Activated T-cell treated with anti-CD3 and anti-CD28 coated beads for 24 hours (primary cell): ENCODE measurements at places on chromosomes 16 and 17.
A peak's percentile ranks its signal among the peaks of the same experiment; 100 is the strongest.

GRCh38 chr17:81027038-81027437 lies 7.9 kb upstream of the BAIAP2 start:
- no peak for DNase-seq

GRCh38 chr17:28446716-28447395 lies 26.6 kb upstream of the SLC13A2 start:
- no peak for DNase-seq

DNA sequence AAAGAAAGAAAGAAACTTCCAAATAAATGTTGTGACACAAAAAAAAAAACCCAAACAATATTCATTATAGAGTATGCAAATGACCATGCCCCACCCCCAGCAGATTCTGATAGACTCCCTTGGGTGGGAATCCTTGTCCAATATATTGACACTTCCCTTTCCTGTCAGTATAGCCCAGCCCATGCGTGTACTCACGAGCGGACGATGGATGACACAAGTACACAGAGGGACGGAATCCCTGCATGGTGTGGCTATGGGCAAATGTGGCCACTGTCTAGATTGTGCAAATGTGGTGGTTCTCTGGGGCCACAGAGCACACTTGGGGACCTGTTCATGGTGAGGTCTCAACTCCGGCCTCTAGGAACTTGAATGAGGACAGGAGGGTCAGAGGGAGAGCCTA lies 3.1 kb downstream of the RAB37 start:
- DNase-seq: no peak

GRCh38 chr17:74544991-74545842 lies 698 bp downstream of the CD300C start:
- DNase-seq: no peak

DNA sequence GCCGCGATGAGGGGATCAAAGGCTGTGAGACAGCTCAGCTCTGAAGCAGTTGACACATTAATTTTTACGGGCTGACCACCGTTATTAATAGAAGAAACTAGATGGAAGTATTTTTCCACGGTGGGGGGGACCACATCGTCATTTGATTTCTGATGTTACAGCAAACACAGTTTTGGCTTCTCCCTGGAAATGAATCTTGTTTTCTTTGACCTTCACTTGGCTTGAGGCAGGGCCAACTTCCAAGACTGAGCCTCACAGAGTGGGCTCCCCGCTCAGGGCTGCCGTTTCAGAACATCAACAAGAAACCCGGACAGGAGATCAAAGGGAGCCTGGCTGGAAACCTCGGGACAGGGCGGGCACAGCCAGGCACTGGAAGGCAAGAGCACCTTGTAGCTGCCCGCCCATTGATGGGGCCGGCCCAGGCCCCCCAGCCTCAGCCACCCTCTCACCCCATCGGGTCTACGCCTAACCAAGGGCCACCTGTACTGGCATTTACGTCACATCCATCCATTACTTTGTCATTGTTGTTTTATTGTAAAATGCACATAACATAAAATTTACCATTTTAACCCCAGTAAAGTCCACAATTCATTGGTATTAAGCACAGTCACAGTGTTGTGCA lies 124.6 kb downstream of the C16orf95 start:
- no peak for DNase-seq

DNA sequence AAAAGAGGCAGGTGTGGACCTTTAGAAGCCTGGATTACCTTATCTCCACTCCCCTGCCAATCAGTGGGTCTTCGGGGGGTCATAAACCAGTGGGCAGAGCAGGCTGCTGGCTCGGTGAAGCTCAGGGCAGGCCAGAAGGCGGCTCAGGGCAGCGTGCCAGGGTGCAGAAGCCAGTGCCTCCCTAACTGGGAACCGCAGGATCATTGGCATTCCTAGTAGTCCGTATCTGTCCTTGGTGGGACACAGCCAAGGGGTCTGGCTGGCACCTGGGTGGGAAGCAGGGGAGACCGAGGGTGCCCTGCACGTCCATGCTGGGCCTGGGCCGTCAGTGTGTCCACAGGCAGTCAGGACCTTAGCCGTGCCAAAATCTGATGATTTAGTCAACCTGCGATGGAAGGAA lies 76.8 kb downstream of the SEC14L1 start:
- no peak for DNase-seq

GRCh38 chr17:75124041-75124818 lies 7.3 kb downstream of the NT5C start:
- DNase-seq: peak; percentile 46

DNA sequence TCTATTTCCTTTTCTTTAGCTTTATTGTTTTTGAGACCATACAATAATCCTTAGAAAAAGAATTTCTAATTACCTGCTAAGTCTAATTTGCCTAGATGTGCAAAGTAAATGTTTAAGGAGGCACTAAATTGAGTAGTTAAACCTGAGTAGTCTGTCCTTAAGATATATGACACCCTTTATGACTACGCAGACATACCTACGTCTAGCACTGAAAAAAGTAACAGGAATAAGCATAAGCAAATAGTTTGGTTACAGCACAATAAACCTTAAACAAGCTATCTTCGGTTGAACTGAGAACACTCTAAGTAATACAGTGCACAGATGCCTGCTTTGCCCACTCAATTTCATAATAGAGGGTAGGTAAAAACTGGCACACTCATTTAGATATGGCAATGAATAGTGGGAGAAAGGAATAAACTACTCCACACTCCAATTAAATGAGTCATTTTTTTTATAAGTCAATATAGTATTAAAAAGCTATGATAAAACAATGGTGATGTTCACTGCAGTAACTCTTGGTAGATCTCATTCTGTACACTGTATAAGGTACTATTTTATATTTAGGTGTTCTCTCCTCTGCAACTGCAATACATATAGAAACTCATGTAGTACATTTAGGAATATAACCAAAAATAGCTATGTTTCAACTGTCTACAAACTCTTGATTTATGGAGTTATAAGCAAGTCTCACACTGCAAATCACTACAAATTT lies 19.7 kb upstream of the INTS2 start:
- no peak for DNase-seq

GRCh38 chr17:37174205-37174604 lies 201.6 kb upstream of the C17orf78 start:
- DNase-seq: no peak

DNA sequence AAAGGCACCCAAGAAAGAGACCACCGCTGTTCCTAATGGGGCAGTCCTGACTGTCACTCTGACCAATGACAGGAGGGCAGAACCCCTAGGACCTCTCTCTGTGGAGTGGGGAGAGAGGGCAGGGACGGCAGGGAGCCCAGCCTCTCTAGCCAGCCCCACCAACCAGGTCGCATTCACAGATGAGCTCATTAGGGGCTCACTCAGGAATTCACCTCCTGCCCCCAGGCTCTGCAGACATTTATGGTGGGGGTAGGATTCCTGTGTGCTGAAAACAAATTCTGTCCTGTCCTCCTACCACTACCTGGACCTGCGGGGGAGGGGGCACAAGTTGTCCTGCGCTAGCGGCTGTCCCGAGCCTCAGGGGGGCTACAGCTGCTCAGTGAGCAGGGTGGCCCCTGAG lies 27.7 kb upstream of the GPRC5C start:
- DNase-seq: no peak

- no peak for DNase-seq
Observed at GRCh38 chr17:62802561-62803205, 5.4 kb downstream of the MARCHF10 start.

- DNase-seq: no peak
Observed at GRCh38 chr17:12492450-12492849, 173.2 kb upstream of the MYOCD start.

- no peak for DNase-seq
Observed at GRCh38 chr17:45345554-45346215, 28.9 kb upstream of the MAP3K14 start.

DNA sequence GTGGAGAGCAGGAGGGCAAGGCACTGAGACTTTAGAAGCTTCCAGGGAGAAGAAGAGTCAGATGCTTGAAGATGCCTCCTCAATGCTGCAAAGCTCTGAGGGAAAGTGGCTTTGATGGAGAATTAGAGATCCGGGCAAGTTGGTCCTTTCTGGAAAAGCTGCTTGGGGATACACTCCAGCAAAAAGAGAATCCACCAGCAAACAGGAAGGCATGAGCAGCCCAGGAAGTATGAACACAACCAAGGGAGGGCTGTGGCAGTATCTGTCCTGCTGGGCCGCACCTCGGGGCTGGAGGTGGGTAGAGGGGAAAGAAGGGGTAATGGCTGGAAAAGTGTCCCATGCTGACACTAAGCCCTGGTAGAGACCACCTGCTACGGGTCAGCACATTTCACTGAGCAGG lies 5.3 kb downstream of the LMF1 start:
- no peak for DNase-seq

DNA sequence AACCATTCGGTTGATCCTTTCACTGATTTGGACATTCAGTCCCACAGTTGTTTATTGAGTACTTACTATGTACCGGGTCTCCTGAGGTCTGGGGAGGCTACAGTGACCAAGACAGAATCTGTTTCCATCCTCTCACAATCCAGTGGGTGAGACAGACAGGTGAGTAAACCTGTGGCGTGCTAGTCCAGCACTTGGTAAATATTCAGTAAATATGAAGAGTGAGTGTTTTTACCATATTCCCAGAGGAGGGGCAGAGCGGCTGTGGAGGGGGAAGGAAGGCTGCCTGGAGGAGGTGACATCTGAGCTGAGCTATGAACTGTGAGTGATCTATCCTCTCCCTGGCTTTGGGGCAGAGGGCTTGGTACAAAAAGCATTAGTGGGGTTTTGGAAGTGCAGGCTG lies 31.4 kb downstream of the CCR7 start:
- no peak for DNase-seq

DNA sequence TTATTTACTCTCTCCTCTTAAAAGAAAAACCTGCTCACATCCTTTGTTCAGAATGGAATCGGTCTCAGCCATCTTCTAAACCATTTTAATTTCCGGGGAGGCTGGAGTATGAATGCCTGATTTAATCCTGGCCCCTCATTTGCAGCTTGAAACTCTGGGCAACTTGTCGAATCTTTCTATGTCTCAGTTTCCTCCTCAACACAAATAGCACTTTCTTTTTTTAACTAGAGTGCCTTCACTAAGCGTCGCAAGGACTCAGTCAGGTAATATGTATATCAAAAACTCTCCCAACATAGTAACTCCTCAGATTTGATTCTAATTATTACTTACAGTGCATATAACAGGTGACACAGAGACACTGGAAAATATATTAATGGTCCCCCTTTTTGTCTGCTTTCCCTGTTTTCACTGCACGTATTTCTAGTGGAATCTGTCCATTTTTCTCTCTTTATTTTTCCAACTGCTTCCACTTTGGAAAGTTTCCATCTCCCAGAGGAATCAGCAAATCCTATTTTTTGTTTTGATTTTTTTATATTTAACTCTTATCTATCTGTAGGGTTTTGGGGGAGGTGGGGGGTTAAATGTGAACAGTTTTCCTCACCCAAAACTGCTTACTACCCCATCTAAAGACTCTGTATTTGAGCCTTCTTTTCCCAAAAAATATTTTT lies 18.6 kb downstream of the SNN start:
- no peak for DNase-seq

DNA sequence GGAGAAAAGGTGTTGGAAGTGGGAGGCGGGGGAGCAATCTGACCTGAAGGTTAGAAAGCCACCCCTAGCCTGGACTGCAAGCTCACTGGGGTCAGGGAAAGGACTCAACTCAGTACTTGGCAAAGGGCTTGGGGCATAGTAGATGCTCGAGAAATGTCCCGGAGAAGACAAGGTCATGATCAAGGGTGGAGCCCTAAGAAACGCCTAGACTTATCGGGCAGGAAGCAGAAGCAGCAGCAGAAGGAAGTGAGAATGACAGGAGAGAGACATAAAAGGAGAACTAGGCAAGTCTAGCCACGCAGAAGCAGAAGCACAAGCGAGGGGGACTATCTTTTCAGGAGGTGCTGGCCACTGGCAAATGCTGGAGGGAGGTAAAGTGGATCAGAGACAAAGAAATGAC lies 10.2 kb downstream of the COTL1 start:
- DNase-seq: no peak

DNA sequence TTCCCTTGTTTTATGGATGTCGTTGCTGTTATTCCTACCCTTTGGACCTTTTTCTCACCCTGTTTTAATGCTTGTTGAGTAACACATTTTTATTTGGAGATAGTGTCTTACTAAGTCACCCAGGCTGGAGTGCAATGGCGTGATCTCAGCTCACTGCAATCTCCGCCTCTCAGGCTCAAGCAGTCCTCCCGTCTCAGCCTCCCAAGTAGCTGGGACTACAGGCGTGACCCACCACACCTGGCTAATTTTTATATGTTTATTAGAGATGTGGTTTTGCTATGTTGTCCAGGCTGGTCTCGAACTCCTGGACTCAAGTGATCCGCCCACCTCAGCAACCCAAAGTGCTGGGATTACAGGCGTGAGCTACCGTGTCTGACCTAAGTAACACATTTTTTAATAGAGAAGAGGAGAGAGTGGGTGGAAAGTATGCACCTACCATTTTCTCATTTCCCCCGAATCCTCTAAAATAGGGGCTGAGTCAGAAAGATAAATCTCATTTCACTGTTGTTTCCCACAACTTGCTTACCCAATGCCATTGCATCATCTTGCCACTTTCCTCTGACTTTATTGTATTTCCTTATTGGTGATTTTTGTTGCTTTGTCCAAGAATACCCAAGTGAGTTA lies 7.0 kb downstream of the DHX40 start:
- DNase-seq: no peak

GRCh38 chr17:79607940-79608623 lies 2.8 kb downstream of the RBFOX3 start:
- no peak for DNase-seq

GRCh38 chr17:82989881-82990280 lies 89.5 kb upstream of the METRNL start:
- DNase-seq: no peak

- no peak for DNase-seq
Observed at GRCh38 chr16:78176435-78176834, 77.0 kb downstream of the WWOX start.

GRCh38 chr16:54284931-54285413 lies 1.6 kb downstream of the IRX3 start:
- DNase-seq: no peak

- no peak for DNase-seq
Observed at GRCh38 chr17:64110379-64111152, 19.4 kb downstream of the ERN1 start.

DNA sequence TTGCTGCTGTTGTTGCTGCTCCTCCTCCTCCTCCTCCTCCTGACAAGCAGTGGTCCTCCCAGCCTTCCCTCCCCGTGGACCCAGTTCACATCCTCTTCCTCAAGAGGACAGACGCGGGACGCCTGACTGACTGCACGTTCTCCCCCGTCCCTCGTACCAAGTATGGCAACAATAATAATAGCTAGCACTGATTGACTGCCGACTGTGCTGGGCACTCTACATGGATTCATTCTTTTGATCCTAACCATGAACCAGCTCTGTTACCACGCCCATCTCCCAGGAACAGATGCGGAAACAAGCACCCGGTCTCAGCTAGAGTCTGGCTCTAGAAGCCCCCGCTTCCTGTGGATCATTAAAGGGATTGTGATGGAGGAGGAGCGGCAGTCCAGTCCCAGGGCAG lies 78.0 kb downstream of the GNAO1 start:
- DNase-seq: no peak

GRCh38 chr16:86740906-86741799 lies 162.8 kb downstream of the FOXL1 start:
- no peak for DNase-seq

GRCh38 chr17:72440961-72441360 lies 320.1 kb downstream of the SOX9 start:
- DNase-seq: no peak
